ENCODE measurements at places on chromosomes 3 and 15.

- DNase-seq, result no peak
Observed at GRCh38 chr3:4493941-4494894, 1.1 kb downstream of the ITPR1 start.

DNA sequence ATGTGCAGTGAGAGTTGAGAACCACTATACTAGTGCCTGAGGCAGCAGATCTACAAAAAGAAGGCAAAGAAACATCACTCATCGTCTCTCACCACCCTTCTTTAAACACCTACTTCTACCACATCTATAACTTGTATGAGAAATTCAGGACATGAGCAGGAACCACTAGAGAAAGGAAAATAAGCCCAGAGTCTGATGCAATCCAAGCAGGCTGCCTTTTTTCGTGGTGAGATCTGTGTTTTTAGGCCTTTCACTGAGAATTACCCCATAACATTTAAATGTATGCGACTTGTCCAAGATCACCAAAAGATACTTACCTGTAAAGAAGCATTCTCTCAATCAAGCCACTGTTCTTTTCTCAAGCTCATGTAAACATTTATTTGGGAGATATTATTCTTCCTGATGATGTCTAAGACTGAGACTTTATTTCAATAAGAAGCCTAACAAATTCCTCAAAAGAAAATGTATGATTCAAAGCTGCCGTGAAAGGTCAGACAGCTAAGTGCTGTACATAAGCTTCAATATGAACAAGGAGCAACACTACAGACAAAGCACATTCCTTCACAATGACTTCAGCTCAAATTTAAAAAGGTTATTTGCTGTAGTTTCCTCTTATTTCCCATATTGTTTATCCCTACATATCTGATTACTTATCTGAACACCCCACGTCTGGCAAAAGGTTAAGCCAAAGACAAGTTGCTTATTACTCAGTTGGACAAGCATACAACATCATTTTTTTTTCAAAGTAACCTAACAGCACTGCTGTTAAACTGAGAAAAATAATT, 16.5 kb downstream of the SPICE1 start:
- no peak for DNase-seq

- no peak for DNase-seq
Observed at GRCh38 chr3:122716667-122717066, 36.0 kb downstream of the PARP14 start.

DNA sequence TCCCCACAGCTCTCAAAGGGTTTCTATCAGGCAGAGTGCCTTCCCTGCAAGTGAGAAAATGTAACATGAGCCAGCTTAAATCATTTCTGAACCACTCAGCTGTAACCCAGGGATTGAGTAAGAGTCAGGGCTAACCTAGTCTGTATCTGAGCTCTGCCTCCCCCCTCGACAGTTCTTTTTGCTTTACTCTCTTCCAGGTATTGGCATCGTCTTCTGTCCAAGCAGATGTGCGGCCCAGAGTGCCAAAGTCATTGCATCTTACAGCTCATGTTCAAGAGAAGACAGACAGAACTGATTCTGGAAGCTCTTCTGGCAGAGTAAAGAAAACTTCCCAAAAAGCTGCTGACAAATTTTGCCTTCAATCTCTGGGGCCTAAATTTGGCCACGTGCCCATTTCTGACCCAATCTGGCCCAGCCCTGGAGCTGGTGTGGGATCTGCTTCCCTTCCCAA, 74.8 kb downstream of the ABHD5 start:
- no peak for DNase-seq

DNA sequence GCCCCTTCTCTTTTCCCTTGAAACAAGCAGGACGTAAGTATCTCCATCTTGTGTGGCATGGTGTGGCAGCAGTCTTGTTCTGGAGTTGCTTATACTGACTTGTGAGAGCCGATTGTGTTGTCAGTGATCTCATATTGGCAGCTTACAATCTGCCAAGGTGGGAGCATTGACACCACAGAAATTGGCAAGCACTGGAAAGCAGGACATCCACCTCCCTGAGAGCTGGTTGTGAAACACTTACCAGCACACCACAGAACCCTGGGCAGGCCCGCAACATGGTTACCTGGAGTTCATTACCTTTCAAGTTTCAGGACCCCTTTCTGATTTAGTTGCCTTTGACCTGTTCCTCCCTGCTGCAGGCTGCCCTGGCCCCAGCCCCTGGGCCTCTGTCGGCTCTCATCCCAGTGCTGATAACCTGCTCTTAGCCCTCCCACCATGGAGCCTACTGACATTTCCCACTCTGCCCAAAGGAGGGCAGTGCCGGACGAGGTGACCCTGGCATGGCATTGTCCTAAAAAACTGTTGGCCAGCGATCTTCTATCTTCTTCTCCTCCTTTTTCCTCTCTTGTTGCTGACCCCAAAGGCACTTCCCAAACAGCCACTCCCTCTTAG, 10.6 kb upstream of the ATP2B2 start:
- no peak for DNase-seq

DNA sequence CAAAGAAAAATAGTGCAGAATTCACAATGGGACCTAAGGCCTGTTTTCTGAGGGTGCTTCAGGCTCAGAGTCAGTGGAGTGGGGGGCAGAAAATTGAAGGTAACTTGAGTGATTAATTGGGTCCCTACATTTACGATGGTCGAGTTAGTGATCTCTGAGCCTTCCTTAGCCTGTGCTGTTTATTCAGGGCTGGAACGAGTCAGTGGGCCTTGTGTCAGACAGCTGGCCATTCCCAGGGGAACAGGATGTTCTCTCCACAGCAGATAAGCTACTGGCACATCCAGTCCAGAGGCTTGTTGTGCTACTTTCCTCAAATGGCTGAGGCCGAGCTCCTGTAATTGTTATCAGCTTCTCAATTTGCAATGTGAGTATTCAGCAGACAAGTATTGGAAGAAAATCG, 29.2 kb upstream of the CNTN3 start:
- no peak for DNase-seq

DNA sequence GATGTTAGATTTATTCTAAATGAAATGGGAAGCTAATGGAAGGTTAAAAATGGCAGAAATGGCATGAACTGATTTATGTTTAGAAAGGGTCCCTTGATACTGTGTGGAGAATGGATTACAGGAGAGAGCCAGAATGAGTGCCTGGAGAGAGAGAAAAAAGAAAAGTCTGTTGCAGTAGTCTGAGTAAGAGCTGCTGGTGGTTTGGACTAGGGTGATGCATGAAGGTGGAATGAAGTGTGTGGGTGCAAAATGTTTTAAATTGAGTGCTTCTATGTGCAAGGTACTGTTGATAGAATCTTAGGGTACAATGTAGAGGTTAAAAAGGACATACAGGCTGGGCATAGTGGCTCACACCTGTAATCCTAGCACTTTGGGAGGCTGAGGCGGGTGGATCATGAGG, 11.4 kb upstream of the MGA start:
- no peak for DNase-seq

GRCh38 chr3:145780301-145780700, 380.7 kb downstream of the PLOD2 start:
- no peak for DNase-seq

DNA sequence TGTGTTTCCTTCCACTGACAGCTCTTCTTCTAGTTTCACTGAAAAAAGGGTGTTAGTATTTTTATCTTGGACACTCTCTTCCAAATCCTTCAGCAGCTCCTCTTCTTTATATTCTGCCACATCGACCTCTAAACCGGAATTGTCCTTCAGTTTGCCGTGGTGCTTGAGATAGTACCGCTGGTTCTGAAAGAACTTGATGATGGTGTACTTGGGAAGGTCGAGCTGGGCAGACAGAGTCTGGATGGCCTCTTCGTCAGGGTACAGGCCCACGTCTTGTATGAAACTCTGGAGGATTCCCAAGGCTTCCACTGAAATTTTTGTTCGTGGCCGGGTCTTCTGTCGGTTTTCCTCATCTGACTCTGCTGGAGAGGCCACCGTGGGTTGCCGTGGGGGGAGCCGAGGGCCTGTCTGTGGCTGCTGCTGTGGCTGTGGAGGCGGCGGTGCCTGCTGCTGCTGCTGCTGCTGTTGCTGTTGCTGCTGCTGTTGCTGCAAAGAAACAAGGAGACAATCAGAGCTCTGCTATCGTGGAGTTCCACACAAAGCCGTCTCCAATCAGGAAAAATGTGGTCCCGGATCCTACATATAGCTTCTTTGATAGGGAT, 75.8 kb downstream of the SATB1 start:
- DNase-seq, result no peak

- no peak for DNase-seq
Observed at GRCh38 chr15:98668566-98669308, 20.4 kb downstream of the IGF1R start.

DNA sequence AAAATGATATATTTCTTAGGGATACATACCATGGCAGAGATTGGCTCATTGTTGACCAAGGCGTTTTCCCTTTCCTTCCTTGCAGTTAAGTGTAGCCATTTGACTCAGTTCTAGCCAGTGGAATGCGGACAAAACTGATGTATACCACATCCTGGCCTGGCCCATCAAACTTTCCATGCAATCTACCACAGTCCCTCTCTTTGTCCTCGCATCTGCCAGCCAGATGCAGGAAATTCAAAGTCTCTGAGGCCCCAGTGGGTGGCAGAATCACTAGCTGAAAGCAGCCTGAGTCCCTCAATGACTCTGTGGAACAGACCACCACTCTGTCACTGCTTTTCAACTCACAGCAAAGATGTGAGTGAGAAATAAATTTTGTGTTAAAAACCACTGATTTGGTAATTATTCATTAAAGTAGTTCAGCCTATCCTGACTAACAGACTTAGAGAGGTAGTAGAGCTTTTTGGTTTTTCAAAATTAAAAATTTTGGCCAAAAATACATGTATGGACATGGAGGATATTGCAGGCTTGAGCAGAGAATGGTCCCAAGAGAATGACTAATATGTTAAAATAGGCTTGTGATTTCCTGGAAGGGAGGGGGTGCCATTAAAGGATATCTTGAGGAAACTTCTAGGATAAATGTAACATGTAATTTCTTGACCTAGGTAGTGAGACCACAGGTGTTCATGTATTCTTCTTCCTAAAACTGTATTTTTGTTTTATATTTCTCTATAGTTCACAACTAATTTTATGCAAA, 10.9 kb downstream of the LRRFIP2 start:
- DNase-seq, result no peak

DNA sequence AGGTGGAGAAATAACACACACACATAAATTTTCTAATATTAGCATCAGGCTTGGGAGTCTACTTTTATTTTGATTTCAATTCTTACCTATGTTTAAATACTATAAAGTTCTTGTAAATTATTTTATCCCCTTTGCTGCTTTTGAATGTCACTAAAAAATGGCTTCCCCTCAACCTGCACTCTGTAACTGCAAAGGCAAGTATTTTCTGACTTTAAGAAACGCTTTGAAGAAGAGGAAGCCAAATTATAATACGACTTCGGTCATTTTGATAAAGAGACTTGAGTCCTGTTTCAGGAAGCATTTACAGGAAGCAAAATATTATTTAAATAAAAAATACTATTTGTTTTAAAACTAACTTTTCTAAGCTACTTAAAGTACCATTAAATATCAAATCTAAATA, 627.7 kb upstream of the AGTR1 start:
- DNase-seq, result no peak

- no peak for DNase-seq
Observed at GRCh38 chr15:97547381-97547780, 413.1 kb upstream of the ARRDC4 start.

DNA sequence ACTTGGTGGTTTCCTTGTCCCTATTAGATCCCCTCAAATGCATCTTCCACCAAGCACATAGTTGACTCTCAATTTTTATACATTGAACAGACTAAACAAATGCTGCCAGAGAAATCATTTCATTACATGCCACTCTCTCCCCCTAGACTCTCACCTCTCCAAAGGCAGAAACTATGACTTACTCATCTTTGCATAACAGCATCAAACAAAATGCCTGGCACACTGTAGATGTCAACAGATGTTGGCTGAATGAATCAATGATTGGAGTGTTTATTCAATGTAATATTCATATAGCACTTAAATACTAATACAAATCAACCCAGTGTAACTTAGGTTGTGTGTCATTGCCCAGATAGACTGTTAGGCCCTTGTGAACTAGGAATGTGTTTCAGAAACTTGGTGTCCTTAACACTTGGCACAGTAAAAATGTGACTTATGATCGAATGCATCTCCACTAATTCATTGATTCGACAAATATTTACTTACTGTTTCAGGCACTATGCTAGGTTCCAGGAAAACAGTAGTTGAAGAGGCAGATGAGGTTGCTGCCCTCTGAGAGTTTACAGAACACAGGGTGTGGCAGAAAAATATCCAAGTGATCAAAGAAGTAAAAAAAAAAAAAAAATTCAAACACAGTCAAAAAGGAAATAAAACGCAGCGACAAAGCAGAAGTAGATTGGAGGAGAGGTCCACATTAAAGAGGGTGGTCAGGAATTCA, 188.5 kb upstream of the LRRN1 start:
- no peak for DNase-seq

DNA sequence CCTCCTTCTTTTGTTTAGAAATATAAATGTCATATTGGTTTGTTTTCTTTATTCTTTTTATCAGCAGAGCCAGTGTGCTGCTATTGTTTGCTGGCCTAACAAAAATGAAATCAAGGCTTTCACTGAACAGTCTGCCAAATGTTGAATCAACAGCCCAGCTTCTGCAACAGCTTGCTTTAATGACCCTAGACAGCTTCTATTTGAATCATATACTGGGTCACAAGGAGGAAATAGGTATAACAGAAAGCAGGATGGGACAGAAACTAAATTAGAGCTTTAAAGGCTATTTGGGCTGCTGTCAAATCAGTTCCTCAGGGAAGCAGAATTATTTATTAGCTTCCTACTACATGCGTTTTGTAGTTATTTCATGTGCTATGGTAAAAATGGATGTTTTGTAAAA, 12.1 kb upstream of the DNAJC13 start:
- DNase-seq, result no peak

GRCh38 chr3:18401300-18401961, 23.7 kb downstream of the SATB1 start:
- DNase-seq, result no peak

GRCh38 chr15:99566157-99566897, 543 bp downstream of the MEF2A start:
- DNase-seq, result peak; percentile 24

- no peak for DNase-seq
Observed at GRCh38 chr15:82739086-82739485, 29.4 kb upstream of the AP3B2 start.

GRCh38 chr3:187267306-187267705, 24.2 kb downstream of the MASP1 start:
- DNase-seq, result no peak

DNA sequence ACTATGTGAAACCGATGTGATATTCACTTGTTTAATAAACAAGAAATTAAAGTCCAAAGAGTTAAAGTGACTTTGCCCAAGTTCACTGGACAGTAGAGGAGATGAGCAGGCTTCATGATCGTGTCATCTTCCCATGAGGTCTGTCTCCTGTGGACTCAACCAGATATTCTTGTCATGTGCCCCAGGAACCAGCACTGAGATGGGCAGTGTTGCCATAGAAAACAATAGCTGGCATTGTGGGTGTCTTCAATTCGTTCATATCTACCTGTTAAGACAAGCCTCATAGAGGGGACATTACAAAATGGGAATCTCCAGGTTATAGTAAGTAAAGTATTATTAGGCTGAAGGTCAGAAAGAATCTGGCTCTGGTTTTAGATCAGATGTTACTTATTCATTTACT, 184.8 kb upstream of the BCL6 start:
- DNase-seq, result no peak

Measured in T-helper 9 cell (primary cell).